ENCODE measurements at places on chromosomes 7 and 10. TPM values are rescaled to one million over a fixed set of nuclear protein-coding genes. Genes with fewer than 3 reads are reported as not detected.

C10orf62 gene
- polyA plus RNA-seq, result not detected

PLAC9 gene
- 72.4 TPM for polyA plus RNA-seq

LIPK gene
- not detected for polyA plus RNA-seq

C7orf33 gene
- not detected for polyA plus RNA-seq

SMIM30 gene
- polyA plus RNA-seq, result 80.0 TPM

ACTL6B gene
- polyA plus RNA-seq, result not detected

CDCA7L gene
- 52.6 TPM for polyA plus RNA-seq

ATOH7 gene
- polyA plus RNA-seq, result 0.28 TPM

EVX1 gene
- polyA plus RNA-seq, result not detected

DNAJC1 gene
- polyA plus RNA-seq, result 30.8 TPM

- no peak for DNase-seq
- H3K4me3 ChIP-seq, result no peak overlapping the region
- H3K4me1 ChIP-seq, result no peaks in the 10 kb centered on the region
Observed at GRCh38 chr10:75076348-75076747, 35.1 kb upstream of the SAMD8 start.

- no peaks in the 10 kb centered on the region for H3K36me3 ChIP-seq
- H3K27me3 ChIP-seq, result no peaks in the 10 kb centered on the region
- DNase-seq, result no peak
- no peak overlapping the region for H3K4me3 ChIP-seq
Observed at GRCh38 chr10:71597821-71598498, 121.6 kb downstream of the C10orf105 start.

DNA sequence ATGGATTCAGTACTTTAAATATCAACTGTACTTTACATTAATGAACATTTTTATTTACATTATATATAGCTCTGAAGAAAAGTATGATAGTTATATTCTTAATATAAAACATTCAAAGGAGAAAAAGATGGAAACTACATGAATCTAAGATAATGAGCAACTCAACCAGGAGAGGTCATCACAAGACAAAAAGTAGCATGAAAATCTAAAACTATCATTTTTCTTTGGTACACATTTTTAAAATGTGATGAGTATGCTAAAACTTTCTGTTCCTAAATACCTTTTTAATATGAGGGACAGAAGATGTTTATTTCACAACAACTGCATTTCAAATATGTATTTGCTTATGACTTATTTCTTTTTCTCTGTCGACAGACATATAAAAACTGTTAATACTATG lies 2.4 kb downstream of the CNTNAP2 start:
- DNase-seq, result no peak
- H3K27ac ChIP-seq, result no peak overlapping the region
- H3K4me3 ChIP-seq, result no peak overlapping the region
- peaks cover 7% of the 10 kb centered on the region for H3K4me1 ChIP-seq
- peaks cover 61% of the 10 kb centered on the region for H3K27me3 ChIP-seq
- H3K36me3 ChIP-seq, result no peaks in the 10 kb centered on the region

DNA sequence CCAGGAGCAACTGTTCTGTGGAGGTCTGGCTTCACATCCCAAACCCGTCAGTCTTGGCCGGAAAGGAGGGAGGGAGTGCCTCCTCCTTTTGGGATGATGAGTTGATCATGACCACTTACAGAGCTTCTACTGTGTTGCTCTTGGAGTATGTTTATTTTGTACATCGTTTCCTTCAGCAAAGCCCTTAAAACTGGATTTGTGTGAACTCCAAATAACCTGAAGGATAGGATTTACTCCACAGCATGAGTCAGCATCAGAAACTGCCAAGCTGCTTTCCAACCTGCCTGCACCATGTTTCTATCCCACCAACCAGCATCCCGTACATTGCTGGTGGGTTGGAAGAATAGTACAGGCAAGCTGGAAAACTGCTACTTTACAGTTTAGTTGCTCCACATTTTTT lies 3.5 kb downstream of the CCDC201 start:
- H3K4me3 ChIP-seq, result no peak overlapping the region
- no peak for DNase-seq
- H3K27ac ChIP-seq, result no peak overlapping the region
- H3K36me3 ChIP-seq, result no peaks in the 10 kb centered on the region
- H3K4me1 ChIP-seq, result no peaks in the 10 kb centered on the region
- H3K27me3 ChIP-seq, result no peaks in the 10 kb centered on the region

GRCh38 chr7:75924889-75925288 lies 9.9 kb downstream of the POR start:
- no peak for DNase-seq
- no peaks in the 10 kb centered on the region for H3K4me1 ChIP-seq
- H3K36me3 ChIP-seq, result no peaks in the 10 kb centered on the region
- no peak overlapping the region for H3K27ac ChIP-seq
- no peak overlapping the region for H3K4me3 ChIP-seq
- H3K27me3 ChIP-seq, result no peaks in the 10 kb centered on the region

DNA sequence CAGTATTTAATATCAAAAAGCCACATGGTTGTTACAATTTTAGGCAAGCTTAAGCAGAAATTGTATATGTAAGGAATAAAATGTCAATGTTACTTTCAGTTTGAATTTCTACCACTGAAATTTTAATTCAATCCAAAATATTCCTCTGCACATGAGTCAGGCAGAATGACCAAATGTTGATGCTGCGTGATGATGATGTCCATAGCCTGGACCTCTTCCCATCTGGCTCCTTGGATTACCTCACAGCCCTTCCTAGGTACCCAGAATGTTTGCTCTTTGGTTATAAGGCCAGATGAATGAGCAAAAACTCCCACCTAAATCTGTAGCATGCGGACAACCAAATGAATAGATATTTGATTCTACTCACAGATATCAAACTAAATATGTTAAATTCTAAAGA lies 258.3 kb upstream of the IMMP2L start:
- no peak overlapping the region for H3K4me3 ChIP-seq
- no peaks in the 10 kb centered on the region for H3K4me1 ChIP-seq
- H3K27me3 ChIP-seq, result no peaks in the 10 kb centered on the region
- H3K27ac ChIP-seq, result no peak overlapping the region
- no peak for DNase-seq

DNA sequence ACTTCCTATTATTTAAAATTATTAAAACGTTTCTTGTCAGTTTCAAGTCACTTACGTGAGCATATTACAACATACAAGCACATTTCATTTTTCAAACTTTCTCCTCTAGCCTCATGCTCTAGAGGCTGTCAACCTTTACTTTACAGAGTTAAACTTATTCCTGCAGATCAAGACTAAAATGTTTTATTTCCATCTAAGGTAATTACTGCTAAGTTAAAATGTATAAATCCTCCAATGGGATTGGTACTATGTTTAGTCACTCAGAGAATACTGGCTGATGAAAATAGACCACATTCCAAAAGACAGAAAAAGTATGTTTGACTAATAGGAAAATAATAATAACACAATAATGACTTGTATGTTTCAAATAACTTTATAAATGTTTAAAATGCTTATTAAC lies 8.4 kb upstream of the TRDMT1 start:
- no peaks in the 10 kb centered on the region for H3K36me3 ChIP-seq
- H3K4me3 ChIP-seq, result no peak overlapping the region
- DNase-seq, result no peak

GRCh38 chr10:69968830-69969229 lies 83.8 kb upstream of the MACROH2A2 start:
- H3K4me1 ChIP-seq, result no peaks in the 10 kb centered on the region
- H3K27ac ChIP-seq, result no peak overlapping the region
- peaks cover 3% of the 10 kb centered on the region for H3K27me3 ChIP-seq
- H3K4me3 ChIP-seq, result no peak overlapping the region

GRCh38 chr10:131354380-131354779 lies 42.9 kb upstream of the TCERG1L start:
- no peak overlapping the region for H3K4me3 ChIP-seq
- no peaks in the 10 kb centered on the region for H3K36me3 ChIP-seq
- DNase-seq, result peak; percentile 18
- H3K27ac ChIP-seq, result no peak overlapping the region

DNA sequence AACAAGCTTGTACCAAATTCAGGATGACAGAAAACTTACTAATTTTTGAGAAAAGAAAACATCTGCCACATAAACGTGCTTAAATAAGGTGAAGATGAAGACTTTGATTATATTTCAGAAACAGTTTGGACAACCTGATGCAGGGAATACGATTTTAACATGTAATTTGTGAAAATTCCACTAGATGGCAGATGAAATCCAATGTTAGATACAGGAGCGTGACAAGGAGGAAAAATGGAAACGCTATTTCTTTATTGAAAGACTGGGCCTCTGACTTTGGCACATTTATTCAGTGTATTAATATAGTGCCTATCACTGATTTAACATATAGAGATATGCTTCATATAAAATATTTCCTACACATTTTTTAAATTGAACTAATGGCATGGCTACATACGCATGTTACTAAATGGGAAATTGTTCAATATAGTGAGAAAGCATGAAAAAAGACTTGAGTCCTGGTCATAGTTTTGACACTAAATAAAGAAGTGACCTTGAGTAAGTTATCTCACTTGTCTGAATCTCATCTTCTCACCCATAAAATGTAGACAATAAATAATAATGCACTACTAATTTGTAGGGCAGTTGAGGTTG lies 60.7 kb downstream of the CD36 start:
- H3K27ac ChIP-seq, result no peak overlapping the region
- H3K36me3 ChIP-seq, result no peaks in the 10 kb centered on the region
- peaks cover 7% of the 10 kb centered on the region for H3K4me1 ChIP-seq
- no peak for DNase-seq

- no peaks in the 10 kb centered on the region for H3K4me1 ChIP-seq
- H3K27ac ChIP-seq, result no peak overlapping the region
- H3K27me3 ChIP-seq, result peaks cover 11% of the 10 kb centered on the region
- no peak for DNase-seq
Observed at GRCh38 chr10:133465191-133465949, 11.6 kb downstream of the SCART1 start.

DNA sequence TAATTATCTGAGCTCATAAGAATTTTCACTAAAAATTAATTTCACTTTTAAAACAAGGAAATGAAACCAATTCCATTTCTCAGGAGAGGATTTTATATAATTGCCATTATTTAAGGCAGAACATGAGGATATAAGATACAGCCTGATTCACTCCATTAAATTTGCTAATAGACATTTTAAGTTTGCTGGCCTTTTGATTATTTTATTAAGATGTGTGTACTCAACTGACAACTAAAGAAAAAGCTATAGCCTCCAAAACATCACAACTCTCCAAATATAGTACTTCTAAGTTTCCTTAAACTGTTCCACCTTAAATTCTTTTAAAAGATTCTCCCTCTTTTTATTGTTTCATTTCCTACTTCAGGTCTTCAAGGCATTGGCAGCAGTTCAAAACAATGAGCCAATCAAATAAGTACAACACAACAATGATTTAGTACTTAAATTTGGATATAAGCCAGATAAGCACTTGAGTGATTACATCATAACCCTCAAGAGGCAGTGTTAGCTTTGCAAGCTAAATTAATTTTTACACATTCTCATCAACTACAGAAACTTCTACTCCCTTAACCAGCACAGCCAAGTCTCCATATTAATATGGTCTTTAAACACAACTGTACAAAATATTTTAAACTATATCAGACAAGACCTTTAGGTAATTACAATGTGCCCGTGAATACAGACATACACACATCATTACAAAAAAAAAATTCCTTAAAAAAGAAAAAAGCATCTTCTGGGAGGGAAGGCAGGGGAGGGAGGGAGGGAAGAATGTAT lies 121.8 kb downstream of the KMT2C start:
- H3K27me3 ChIP-seq, result no peaks in the 10 kb centered on the region
- H3K36me3 ChIP-seq, result no peaks in the 10 kb centered on the region
- no peak for DNase-seq
- peaks cover 10% of the 10 kb centered on the region for H3K4me1 ChIP-seq
- no peak overlapping the region for H3K27ac ChIP-seq

GRCh38 chr7:127257086-127257485 lies 4.3 kb upstream of the GRM8 start:
- H3K27ac ChIP-seq, result no peak overlapping the region
- no peak overlapping the region for H3K4me3 ChIP-seq
- H3K36me3 ChIP-seq, result no peaks in the 10 kb centered on the region
- peaks cover 84% of the 10 kb centered on the region for H3K27me3 ChIP-seq
- peaks cover 10% of the 10 kb centered on the region for H3K4me1 ChIP-seq

GRCh38 chr10:3911713-3912442 lies 126.9 kb upstream of the KLF6 start:
- no peaks in the 10 kb centered on the region for H3K4me1 ChIP-seq
- H3K27ac ChIP-seq, result no peak overlapping the region
- H3K4me3 ChIP-seq, result no peak overlapping the region
- DNase-seq, result no peak

DNA sequence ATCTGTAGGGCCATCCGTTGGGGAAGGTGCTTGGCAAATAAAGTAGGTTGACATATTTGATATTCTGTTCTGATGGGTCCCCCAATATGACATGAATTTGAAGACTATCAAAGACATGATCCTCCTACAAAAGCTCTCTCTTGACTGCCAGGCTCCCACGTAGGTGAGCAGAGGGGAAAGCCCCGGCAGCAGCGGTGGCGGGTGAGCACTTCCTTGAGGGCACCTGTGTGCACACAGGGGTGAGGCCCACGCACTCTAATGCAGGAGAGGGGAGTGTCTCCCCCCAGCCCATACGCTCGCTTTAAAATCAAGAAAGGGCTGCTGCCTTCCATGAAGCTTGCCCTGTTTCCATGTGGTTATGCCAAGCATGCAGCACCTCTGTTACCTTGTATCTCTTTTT lies 100.4 kb downstream of the TAX1BP1 start:
- H3K4me1 ChIP-seq, result no peaks in the 10 kb centered on the region
- DNase-seq, result no peak

DNA sequence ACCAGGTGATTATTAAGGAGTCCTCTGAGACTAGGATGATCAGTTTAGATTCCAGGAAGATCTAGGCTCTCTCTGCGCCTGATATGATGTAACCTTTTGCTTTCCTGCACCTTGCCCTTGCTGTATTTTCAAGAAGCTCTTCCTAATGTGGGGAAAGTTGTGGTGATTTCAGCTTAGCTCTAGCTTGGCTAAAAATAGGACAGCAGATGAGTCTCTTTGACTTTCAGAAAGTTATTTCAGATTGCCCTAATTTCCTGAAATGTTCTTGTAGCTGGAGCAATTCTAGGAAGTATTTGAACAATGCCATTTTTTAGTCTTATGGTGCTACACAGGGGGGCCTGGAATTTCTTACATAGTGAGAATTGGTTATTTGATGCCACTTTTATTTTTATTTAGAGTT lies 3.8 kb downstream of the LCOR start:
- H3K27me3 ChIP-seq, result no peaks in the 10 kb centered on the region
- H3K27ac ChIP-seq, result no peak overlapping the region
- no peak for DNase-seq
- no peak overlapping the region for H3K4me3 ChIP-seq
- no peaks in the 10 kb centered on the region for H3K36me3 ChIP-seq

GRCh38 chr10:119502209-119502608 lies 40.3 kb downstream of the RGS10 start:
- H3K27me3 ChIP-seq, result no peaks in the 10 kb centered on the region
- H3K4me3 ChIP-seq, result no peak overlapping the region
- DNase-seq, result no peak
- no peak overlapping the region for H3K27ac ChIP-seq
- no peaks in the 10 kb centered on the region for H3K4me1 ChIP-seq

GRCh38 chr10:101441541-101442455 lies 87.8 kb downstream of the BTRC start:
- H3K27ac ChIP-seq, result no peak overlapping the region
- H3K27me3 ChIP-seq, result no peaks in the 10 kb centered on the region
- no peaks in the 10 kb centered on the region for H3K4me1 ChIP-seq
- no peak for DNase-seq
- no peaks in the 10 kb centered on the region for H3K36me3 ChIP-seq

GRCh38 chr7:150368884-150369747 lies 494 bp downstream of the REPIN1 start:
- peaks cover 36% of the 10 kb centered on the region for H3K36me3 ChIP-seq
- H3K27ac ChIP-seq, result peak overlapping the region; percentile 96
- no peaks in the 10 kb centered on the region for H3K27me3 ChIP-seq

Data from left lung (tissue), 14 donors.